ENCODE measurements at places on chromosomes 5 and 9.
A peak's percentile ranks its signal among the peaks of the same experiment; 100 is the strongest.

DNA sequence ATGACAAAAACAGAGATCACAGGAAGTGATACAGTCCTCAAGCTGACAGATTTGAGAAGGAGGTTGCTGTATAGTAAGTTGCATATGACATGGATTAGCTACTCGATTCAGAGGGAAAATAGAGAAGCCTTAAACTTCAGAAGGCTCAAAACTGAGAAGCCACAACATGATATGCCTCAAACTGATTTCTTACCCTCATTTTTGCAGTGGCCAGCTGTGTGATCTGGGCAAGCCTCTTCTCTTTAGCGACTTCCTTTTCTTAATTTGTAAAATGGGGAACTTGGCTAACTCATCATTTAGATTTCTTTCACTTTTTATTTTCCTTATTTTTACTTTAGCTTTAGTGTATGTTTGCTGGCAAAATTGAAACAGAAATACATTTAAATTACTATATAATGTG, 421.1 kb downstream of the KIF4B start:
- DNase-seq: peak; percentile 3

- DNase-seq: peak; percentile 39
These were observed 216.1 kb downstream of the MEF2C start for GRCh38 chr5:88666761-88667495.

GRCh38 chr5:39224196-39224761, 4.9 kb upstream of the FYB1 start:
- DNase-seq: peak; percentile 65

DNA sequence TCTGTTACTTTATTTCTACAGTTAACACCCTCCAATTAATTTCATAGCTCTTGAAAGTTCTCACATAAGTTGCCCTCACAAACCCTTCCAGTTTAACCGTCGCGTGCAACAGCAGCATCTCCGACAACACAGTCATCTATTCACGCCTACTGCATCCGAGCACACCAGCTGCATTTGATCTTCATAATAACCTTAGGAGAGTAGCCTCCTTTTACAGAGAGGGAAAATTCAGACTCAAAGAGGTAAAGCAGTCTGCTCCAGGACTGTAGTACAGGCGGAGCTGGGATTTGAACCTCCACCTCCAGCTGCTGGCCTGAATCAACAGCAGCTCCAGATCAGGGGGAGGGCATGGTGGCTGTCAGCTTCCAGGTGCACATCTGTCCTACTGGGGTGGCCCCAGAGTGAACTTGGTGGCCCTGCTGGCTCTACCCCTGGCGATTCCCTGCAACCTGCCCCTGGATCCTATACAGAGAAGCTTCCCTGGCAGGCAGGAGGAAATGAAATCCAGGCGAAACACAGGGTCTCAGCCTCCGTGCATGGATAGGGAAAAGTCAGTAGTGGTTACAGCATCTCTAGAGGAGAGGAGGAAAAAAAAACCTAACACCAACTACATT, 71.6 kb upstream of the UNC5A start:
- no peak for DNase-seq

- no peak for DNase-seq
These were observed 24.5 kb upstream of the FCN1 start for GRCh38 chr9:134942011-134942787.

GRCh38 chr5:164233791-164234190, 728.4 kb downstream of the MAT2B start:
- no peak for DNase-seq

DNA sequence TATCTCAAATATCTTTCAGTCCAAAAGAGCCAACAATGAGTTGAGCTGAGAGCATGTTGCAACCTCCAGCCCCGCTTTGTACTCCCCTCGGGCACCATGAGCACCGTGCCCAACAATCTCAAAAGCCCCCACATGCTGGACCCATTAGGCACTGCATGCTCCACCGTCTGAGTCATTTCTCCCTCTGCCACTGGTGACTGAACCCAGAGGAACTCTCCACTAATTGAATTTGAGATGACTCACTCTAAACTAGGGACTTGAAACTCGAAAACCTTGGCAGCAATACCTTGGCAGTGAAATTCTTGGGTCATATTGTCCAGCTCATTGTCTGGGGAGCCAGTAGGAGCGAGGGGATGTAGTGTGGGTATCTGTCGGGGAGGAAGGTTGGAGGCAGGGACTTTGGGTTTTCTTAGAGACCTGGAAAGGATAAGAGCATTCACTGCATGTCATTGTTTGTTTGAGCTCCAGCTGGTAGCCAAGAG, 49.9 kb upstream of the SLIT3 start:
- DNase-seq: no peak

- no peak for DNase-seq
These were observed 4.0 kb downstream of the NAIF1 start for GRCh38 chr9:128062846-128063831.

DNA sequence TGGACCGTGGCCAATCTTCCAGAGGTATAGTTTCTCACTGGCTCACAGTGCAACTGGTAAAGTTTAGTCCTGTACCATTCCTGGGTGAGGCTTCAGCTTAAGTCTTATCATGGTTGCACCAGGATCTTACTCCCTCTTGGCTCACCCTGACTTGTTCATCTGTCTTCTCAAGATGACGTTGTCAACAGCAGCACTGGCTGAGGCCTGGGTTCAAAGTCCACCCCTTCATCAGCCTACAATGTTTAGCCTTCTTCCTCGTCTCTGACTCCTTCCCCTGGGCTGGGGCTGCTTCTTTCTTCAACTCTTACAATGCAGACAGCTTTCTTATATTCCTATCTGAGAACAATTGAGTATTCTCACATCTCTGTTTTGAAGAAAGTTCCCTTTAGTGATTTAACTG, 311.1 kb upstream of the CLINT1 start:
- DNase-seq: no peak

GRCh38 chr5:5813441-5813840, 391.0 kb downstream of the ICE1 start:
- DNase-seq: no peak

- no peak for DNase-seq
These were observed 22.6 kb upstream of the ORM1 start for GRCh38 chr9:114300153-114300845.

GRCh38 chr9:137725598-137725997, 106.8 kb downstream of the EHMT1 start:
- no peak for DNase-seq

GRCh38 chr5:144691936-144692335, 521.3 kb downstream of the KCTD16 start:
- no peak for DNase-seq

GRCh38 chr5:135743181-135743580, 91.3 kb upstream of the SLC25A48 start:
- no peak for DNase-seq

DNA sequence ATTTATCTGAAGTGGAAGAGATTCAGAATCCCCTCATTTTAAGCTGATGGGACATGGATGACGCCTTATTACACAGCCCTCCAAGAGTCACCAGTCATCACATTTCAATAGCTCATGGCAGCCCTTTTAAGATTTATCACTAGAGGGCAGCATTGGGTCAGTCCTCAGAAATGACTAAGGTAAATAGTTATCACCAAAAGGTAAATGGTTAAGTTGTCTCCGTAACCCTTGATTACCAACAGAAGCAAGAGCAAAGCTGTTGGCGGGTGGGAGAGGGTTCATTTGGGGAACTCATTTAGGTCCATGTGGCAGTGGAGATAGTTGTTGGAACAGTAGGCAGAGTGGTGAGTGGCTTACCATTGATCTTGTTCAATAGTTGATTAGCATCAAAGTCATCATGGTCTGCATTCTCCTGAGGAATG, 12.0 kb upstream of the C9 start:
- DNase-seq: peak; percentile 73

DNA sequence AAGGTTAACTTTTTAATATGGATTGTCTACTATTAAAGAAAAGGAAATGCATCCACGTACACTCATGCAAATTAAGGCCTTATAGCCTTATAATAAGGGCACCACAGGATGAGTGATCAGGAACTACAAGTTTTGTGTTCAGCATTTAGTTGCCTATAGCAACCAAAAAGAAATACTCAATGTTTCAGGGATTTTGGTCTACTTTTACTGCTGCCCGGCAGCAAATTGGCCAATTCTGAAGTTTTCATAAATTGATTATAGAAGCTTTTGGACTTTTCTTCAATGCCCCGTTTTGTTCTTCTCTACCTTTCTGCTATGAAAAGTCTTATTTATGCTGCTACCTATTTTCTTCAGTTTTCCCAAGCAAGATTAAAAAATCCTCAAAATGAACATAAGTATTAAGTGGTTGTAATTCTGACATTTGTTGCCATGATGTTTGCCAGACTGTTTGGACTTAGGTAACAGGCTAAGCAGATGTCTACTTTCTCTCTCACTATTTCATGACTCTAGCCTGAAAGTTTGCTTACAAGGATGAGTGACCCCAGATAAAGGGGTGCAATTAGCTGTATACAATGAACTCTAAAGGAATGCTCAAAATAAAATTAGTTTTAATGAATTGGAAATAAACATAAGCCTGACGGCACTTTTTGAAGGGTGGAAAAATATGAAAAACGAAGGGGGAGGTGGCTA, 391.5 kb upstream of the DAB2 start:
- DNase-seq: no peak

GRCh38 chr5:160369990-160370712, at the start of gene C1QTNF2:
TSS of gene C1QTNF2 (minus strand) at chr5:160370626. CDS start at chr5:160355011, 15,615 bp downstream.
- DNase-seq: no peak

DNA sequence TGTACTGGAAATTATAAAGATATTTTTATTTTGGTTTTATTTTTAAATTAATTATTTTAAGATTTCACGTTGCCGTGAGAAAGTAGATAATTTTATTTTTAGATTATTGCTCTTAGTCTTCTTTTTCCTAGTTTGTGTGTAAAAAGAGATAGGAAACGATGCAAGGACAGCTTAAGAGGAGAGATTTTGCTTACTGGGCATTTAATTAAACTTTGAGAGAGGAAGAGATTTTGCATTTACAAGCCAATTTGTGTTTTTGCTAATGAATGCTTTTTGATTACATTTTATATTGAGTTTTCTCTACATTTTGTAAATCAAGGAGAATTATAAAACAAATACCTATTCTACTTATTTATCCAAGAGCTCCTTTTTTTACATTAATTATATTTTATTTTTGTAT, 64.0 kb downstream of the ARHGEF28 start:
- DNase-seq: no peak

DNA sequence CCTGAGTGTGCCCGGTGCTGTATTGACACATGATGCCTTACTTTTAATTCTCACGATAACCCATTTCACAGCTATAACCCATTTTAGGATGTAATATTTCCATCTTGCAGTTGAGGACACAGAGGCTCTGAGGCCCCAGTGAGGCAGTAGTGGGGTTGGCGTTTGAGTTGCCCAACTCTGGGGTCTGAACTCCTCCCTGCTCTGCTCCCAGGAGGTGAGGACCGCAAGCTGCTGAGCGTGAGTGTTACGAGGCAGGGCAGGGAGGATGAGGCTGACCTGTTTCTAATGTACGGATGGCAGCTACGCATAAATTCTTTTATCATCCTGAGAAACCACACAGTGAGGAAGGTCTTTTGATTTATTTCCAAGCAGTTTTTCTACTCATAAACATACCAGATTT, 11.4 kb downstream of the LRRC8A start:
- no peak for DNase-seq

DNA sequence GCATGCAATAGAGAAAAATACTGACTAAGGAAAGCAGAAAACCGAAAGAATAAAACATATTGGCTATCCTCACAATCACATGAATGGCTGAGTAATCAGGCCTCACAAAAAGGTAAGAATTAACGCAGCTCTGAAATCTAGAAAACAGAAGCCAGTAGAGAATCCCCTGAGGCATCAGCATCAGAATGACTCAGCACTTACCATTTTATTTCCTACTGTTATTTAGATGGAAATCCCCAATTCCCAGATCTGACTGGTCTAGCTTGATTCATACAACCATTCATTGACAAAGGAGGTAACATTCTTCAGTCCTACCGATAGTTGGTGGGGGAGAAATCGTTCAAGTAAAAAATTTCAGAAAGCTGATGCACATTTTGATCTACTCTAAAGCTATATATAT, 1408.4 kb upstream of the WWC1 start:
- DNase-seq: no peak
